ENCODE measurements at places on chromosomes 12 and 14. TPM values are rescaled to one million over a fixed set of nuclear protein-coding genes. Genes with fewer than 3 reads are reported as not detected.

DDN gene
- not detected for total RNA-seq

PHLDA1 gene
- 13.0 TPM for total RNA-seq

TEX52 gene
- total RNA-seq, result not detected

DCN gene
- 610 TPM for total RNA-seq

INHBE gene
- not detected for total RNA-seq

G2E3 gene
- 13.1 TPM for total RNA-seq

SAMD15 gene
- 1.7 TPM for total RNA-seq

ACVRL1 gene
- 271 TPM for total RNA-seq

TAS2R9 gene
- total RNA-seq, result not detected

MYH6 gene
- total RNA-seq, result not detected

RNASE11 gene
- total RNA-seq, result not detected

ABCC9 gene
- total RNA-seq, result 57.8 TPM

MIPOL1 gene
- 7.6 TPM for total RNA-seq

SERPINA1 gene
- 4.1 TPM for total RNA-seq

MANSC4 gene
- total RNA-seq, result not detected

NDRG2 gene
- total RNA-seq, result 293 TPM

KRT74 gene
- total RNA-seq, result not detected

NEDD8 gene
- 156 TPM for total RNA-seq

RHEBL1 gene
- 0.88 TPM for total RNA-seq

TAS2R46 gene
- 4.5 TPM for total RNA-seq

CCDC177 gene
- total RNA-seq, result not detected

P2RX2 gene
- total RNA-seq, result not detected

SLC2A14 gene
- not detected for total RNA-seq

STX2 gene
- 35.9 TPM for total RNA-seq

CMA1 gene
- 2.2 TPM for total RNA-seq

PLD4 gene
- total RNA-seq, result not detected

HCAR1 gene
- 4.6 TPM for total RNA-seq

PLEKHA5 gene
- total RNA-seq, result 26.3 TPM

SLC11A2 gene
- 55.7 TPM for total RNA-seq

P2RX7 gene
- total RNA-seq, result 29.2 TPM

KCNJ8 gene
- 18.3 TPM for total RNA-seq

RNASE13 gene
- not detected for total RNA-seq

ADAMTS20 gene
- not detected for total RNA-seq

PRORP gene
- total RNA-seq, result 27.4 TPM

SERPINA10 gene
- total RNA-seq, result not detected

BCL2L14 gene
- total RNA-seq, result not detected

STYK1 gene
- total RNA-seq, result not detected

TAS2R43 gene
- 5.5 TPM for total RNA-seq

MYF6 gene
- total RNA-seq, result not detected

IFNG gene
- not detected for total RNA-seq

RNF212B gene
- not detected for total RNA-seq

TTC8 gene
- 17.4 TPM for total RNA-seq

A2M gene
- total RNA-seq, result 316 TPM

SH2B3 gene
- total RNA-seq, result 43.2 TPM

TC2N gene
- 48.7 TPM for total RNA-seq

HOXC11 gene
- total RNA-seq, result 0.51 TPM

SOAT2 gene
- total RNA-seq, result 0.38 TPM

ISCU gene
- total RNA-seq, result 222 TPM

KRT75 gene
- not detected for total RNA-seq

TNFAIP2 gene
- 56.7 TPM for total RNA-seq

VSX2 gene
- not detected for total RNA-seq

RPL41 gene
- total RNA-seq, result 2,735 TPM

APOF gene
- total RNA-seq, result not detected

IL31 gene
- not detected for total RNA-seq

Measured in subcutaneous adipose tissue (tissue), 4 donors.